K562 (cell line): ENCODE measurements at places on chromosomes 5 and 9. TPM values are rescaled to one million over a fixed set of nuclear protein-coding genes. Genes with fewer than 3 reads are reported as not detected.

The TMEM215 gene
- not detected in 2 replicates for polyA plus RNA-seq

The PCDHGC3 gene
- polyA plus RNA-seq, result not detected in 2 replicates

The MBLAC2 gene
- polyA plus RNA-seq, result 10.4 and 12.4 TPM in 2 replicates

The GARIN3 gene
- not detected in 2 replicates for polyA plus RNA-seq

The TAF9 gene
- polyA plus RNA-seq, result 188 and 189 TPM in 2 replicates

The COL5A1 gene
- polyA plus RNA-seq, result 0.04 TPM in 1 of 2 replicates, not detected in the other

The LHX6 gene
- polyA plus RNA-seq, result 12.0 and 20.9 TPM in 2 replicates

The LCN2 gene
- polyA plus RNA-seq, result 0.21 and 0.65 TPM in 2 replicates

The SPDL1 gene
- 46.7 and 59.6 TPM in 2 replicates for polyA plus RNA-seq

The SEMA6A gene
- not detected in 2 replicates for polyA plus RNA-seq

The PCDHGC4 gene
- polyA plus RNA-seq, result not detected in 2 replicates

The HSD17B4 gene
- 72.5 and 76.2 TPM in 2 replicates for polyA plus RNA-seq

The IL31RA gene
- not detected in 2 replicates for polyA plus RNA-seq

The ADAMTS16 gene
- not detected in 2 replicates for polyA plus RNA-seq

The TPPP gene
- polyA plus RNA-seq, result not detected in 2 replicates

The SHISAL2B gene
- not detected in 2 replicates for polyA plus RNA-seq

The PCDHA11 gene
- not detected in 2 replicates for polyA plus RNA-seq

The CFAP90 gene
- polyA plus RNA-seq, result not detected in 2 replicates

The ZNF454 gene
- not detected in 2 replicates for polyA plus RNA-seq

The CD274 gene
- 0.34 TPM in 1 of 2 replicates, not detected in the other for polyA plus RNA-seq

The HRH2 gene
- not detected in 2 replicates for polyA plus RNA-seq

The NKD2 gene
- polyA plus RNA-seq, result 0.09 TPM in 1 of 2 replicates, not detected in the other

The GAS1 gene
- polyA plus RNA-seq, result not detected in 2 replicates

The TRIP13 gene
- polyA plus RNA-seq, result 65.2 and 73.4 TPM in 2 replicates

The C5orf58 gene
- 4.9 and 5.4 TPM in 2 replicates for polyA plus RNA-seq

The HSPB3 gene
- polyA plus RNA-seq, result 4.1 and 6.9 TPM in 2 replicates

The PITX1 gene
- polyA plus RNA-seq, result 58.7 and 64.6 TPM in 2 replicates

The INSL4 gene
- not detected in 2 replicates for polyA plus RNA-seq

The TMOD1 gene
- polyA plus RNA-seq, result 15.5 and 16.7 TPM in 2 replicates

The OR13C9 gene
- polyA plus RNA-seq, result not detected in 2 replicates
